ENCODE measurements at places on chromosomes 3 and 15. TPM values are rescaled to one million over a fixed set of nuclear protein-coding genes. Genes with fewer than 3 reads are reported as not detected.

DNA sequence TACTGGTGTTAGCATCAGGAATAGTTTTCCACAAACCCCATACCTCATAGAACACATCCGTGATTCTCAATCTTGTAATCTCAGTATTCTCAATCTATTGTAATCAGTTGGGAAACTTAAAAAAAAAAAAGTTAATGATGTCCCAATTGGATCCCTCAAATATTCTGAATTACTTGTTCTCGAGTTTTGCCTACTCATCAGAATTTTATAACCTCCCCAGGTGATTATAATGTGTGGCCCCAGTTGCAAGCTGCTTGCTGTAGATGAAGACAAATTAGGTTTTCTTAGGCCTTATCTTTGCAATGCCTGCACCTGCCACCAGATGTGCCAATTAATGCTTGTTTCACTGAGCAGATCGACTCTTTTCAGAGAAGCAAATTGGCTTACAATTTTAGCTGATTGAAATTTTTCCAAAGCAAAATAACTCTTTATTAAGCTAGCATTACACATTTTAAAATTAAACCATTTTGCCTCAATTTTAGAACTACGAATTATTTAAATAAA, 19.0 kb upstream of the DIPK2A start:
- no peak for DNase-seq

DNA sequence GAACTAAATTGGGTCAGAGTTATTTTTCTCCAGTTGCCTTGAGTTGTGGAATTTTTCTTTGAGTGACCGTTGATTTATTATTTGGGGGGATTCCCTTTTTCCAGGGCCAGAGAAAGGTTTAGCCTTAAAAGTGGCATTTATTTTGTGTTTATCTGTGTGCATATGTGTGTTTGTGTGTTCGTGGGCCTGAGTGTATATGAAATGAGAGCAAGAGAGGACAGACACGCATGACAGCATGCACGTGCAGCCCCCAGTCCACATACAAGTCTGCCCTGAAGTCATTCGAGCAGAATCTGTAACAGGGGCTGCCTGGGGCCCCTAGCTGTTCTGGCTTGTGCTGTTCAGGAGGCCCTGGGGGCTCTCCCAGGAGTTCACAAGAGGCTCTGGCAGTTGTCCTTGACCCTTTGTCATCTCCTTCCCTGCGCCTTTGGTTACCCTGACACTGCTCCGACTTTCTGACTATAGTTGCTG, 18.3 kb upstream of the TRAK1 start:
- no peak for DNase-seq

Gene CLDN16
- total RNA-seq, result not detected

- no peak for DNase-seq
These were observed 179.7 kb downstream of the ITPR1 start for GRCh38 chr3:4672725-4673275.

DNA sequence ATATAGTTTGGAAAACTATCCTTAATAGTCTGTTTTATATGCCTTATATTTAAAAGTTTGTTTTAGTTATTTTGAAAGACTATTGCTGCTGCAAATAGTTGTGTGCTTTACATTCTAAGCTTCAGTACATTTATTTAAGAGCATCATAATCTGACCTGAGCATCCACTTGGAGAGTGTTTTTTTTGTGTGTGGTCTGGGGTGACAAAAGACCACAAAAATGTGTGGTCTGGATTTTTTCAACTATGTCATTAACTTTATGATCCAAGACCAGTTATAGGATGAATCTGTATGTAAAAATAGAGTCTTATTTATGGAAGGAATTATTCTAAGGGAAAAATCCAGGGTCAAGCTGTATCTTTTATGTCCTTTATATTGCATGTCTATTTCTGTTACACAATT, 77.4 kb downstream of the SLTM start:
- no peak for DNase-seq

Gene CAMK1
- 25.4 TPM for total RNA-seq

- DNase-seq, result peak; percentile 94
These were observed 759 bp downstream of the WDR6 start for GRCh38 chr3:49007771-49008528.

DNA sequence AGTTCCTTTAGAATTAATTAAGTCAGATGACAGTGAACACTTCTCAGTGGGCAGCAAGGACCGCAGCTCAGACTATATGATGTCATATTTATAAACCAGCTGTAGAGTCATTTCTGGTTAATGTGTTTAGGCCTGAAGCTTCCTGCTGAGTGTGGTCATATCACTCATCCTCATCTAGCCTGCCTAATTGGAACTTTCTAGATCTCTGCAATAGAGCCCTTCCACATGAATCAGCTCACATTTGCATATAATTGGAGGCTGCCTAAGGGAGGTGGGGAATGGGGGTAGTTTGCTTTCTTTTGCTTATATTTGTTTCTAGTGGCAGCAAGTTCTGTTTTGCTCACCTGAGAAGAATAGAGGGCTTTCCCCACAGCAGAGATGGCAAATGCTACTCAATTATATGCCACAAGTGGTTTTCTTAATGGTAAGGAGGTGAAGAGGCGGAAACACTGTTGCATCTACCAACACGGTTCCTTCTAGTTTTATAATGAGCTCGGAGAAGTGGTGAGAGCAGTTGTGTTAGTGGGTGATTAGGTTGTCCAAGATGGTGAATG, 148.1 kb downstream of the KLHL25 start:
- no peak for DNase-seq

GRCh38 chr15:57322602-57323250, 53.6 kb upstream of the CGNL1 start:
- no peak for DNase-seq

Gene GAP43
- total RNA-seq, result 4.7 TPM

Gene OR5K2
- not detected for total RNA-seq

Gene NR1I2
- not detected for total RNA-seq

DNA sequence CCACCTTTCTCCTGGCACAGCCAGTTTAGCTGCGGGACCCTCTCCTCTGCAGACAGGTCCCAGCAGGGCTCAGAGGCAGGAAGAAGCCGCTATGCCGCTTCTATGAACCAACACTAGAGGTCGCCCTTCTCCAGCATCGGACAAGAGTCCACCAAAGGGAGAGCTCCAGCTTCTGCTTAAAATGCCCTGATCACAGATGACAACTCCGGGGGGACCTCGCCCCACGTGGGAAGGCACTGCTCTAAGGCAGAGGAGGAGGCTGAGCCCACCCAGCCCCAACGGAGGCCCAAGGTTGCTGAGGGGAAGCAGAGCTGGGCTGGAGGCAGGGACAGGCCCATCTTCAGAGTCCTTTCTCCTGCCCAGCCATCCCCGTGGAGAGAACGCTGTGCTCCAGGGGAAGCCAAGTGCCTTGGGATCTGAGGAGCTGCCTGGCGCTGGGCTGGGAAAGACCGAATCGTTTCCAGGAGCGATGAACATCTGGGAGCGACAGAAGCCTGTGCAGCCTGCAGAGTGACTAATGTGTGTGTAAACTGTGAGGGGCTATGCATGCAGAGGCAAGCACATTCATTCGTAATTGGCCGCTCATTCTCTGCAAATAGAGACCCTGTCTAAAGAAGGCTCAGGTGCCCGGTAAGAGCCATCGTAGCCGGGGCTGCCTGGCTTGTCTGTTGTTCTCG, 43.5 kb upstream of the BDH1 start:
- DNase-seq, result peak; percentile 84

DNA sequence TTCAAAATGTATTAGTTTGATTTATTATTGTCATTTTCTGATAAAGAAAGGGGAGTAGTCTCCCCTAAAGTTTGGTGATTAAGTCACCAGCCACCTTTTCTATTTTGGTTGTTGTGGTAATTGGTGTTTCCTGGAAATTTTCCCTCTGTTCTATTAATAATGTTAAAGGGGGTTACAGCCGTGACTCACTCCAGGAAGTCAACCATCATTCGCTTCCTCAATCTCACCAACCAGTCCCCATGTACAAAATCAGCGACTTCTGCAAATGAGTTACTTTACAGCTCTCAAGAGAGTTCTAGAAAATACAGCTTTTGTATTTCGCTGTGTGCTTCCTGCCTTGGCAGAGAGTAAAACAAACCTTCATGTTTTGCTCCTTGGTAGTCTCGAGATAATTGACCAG, 285.1 kb downstream of the LPP start:
- DNase-seq, result no peak

GRCh38 chr3:61626484-61626883, 65.1 kb downstream of the PTPRG start:
- DNase-seq, result no peak

Gene CD276
- 85.4 TPM for total RNA-seq

DNA sequence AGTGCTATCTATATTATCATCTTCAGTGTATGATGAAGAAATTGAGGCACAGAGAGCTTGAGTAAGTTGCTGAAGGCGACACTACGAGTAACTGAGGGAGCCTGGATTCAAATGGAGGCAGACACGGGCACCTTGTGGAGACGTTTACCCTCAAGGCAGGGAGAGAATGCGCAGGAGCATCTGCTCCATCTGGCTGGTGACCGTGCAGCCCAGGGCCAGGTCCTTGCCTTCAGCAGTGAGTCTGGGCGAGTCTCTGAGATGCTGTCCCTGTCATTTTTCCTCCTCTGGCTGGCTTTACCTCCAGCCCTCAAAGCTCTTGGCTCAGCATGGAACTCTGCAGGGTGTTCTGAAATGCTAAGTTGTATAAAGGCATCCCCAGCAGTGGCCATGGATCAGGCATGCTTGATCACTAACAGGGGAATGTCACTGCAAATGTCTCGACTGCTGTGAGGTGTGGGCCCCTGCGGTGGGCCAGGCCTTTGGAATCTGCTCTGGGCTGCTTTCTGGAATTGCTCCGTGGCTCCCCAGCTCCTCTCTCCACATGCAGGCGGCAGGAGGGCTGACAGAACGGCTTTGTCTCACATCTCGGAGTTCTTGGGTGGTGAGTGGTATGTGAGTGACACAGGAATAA, 19.7 kb downstream of the SPSB4 start:
- DNase-seq, result no peak

DNA sequence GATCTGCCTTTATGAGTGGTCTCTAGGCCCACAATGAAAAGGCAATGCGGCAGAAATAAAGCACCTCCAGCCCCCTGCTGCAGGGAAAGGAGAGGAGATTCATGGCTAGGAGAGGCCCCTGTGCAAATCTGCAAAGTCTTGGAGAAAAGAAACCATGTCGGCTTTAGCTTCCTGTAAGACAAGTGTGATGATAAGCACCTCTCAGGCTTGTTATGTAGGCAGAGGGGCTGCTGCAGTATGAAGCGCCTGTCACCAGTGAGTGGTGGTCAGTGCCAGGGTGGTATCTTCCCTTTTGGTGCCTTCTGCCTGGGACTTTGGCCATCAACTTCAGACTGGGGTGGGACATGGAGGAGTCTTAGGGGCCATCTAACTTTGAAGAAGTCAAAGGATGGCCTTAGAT, 59.2 kb upstream of the ARHGEF3 start:
- DNase-seq, result no peak

DNA sequence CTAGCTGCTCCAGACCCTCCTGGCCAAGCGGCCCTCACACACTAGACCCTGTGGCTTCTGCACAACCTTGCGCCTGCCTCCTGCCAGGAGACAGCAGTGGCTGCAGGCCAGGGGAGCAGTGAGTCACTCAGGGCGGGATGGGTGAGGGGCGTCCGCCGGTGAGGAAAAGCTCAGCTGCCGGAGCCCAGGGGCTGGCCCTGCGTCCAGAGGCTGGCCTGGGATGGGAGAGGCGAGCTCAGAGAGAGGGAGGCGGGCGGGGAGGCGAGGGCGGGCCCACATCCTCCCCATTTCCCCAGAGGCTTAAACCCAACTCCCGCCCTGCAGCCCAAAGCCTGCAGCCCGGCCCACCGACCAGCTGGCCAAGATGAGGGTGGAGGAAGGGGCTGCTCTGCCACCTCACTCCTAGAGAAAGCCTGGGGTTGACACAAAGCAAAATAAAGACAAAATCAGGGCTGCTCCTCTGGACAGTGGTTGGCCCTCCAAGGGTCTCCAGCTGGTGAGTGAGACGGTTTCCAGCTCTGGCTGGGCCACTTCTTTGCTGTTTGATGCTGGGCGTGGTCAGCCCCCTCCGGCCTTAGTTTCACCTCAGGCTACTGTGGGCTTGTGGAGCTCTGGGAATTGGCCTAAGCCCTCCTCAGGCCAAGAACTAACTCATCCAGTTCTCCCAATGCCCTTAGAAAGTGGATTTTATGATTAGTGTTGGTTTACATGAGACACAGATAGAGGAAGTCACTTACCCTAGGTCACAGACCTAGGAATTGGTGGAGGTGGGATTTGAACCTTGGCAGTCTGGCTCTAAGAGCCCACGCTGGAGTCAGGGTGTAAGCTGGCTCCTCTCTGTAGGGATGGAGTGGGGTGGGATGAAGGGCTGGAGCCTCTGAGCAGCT, 50.6 kb downstream of the IQSEC1 start:
- DNase-seq, result peak; percentile 92

Gene TICRR
- total RNA-seq, result 3.2 TPM

Gene IL20RB
- 5.4 TPM for total RNA-seq

Gene IQCF5
- not detected for total RNA-seq

DNA sequence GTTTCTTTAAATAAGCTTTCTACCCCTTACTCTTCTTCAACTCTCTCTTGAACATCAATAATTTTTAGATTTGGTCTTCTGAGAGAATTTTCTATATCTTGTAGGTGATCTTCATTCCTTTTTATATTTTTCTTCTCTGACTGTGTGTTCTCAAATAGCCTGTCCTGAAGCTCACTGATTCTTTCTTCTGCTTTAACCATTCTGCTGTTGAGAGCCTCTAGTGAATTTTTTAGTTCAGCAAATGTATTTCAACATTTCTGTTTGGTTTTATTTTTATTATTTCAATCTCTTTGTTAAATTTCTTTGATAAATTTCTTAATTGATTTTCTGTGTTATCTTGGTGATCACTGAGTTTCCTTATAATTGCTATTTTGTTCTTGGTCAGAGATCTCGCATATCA, 19.6 kb downstream of the IQCH start:
- no peak for DNase-seq

DNA sequence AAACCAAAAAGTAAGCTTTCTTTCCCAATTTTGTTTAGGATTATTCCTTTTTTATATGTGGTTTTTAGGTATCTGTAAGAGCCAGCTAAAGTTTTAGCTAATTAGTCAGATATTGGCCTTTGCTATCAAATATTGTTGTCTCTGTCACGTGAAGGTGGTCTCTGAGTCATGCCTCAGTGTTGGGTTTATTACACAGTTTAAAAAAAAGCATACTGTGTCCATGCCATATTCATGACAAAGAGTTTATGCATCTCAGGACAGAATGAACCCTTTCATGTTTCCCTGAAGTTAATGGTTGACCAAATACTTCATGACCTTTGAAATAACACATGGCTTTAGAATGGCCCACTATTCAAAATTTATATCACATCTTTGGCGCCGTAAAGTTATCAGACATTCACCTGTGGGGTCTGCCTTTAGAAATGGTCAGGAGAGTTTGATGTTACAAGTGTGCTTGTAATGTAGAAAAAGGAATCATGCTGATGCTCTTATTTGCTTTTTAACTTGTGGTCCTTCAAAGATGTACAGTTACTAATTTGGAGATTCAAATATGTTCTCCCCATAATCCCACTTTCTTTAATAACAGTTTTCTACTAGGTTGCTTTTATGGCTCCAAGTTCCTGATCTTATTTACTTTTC, 101.5 kb downstream of the MYRIP start:
- DNase-seq, result no peak

Gene CCDC54
- total RNA-seq, result not detected

Data from tongue (tissue), 3 donors.